Dorsolateral prefrontal cortex (tissue), 122 donors: ENCODE measurements at places on chromosomes 6 and 20. TPM values are rescaled to one million over a fixed set of nuclear protein-coding genes. Genes with fewer than 3 reads are reported as not detected.

Gene ARMC2
- 39.0 TPM for total RNA-seq

Gene RNF144B
- 12.0 TPM for total RNA-seq

Gene ASXL1
- 73.8 TPM for total RNA-seq

Gene TFAP2D
- total RNA-seq: not detected

Gene SLC22A16
- total RNA-seq: not detected

Gene COL9A1
- total RNA-seq: 6.5 TPM

Gene ATAT1
- 33.2 TPM for total RNA-seq

Gene GLP1R
- total RNA-seq: 0.52 TPM

Gene DUSP15
- 6.7 TPM for total RNA-seq

Gene CDH26
- 2.7 TPM for total RNA-seq
